ENCODE measurements at places on chromosomes 6 and 20. TPM values are rescaled to one million over a fixed set of nuclear protein-coding genes. Genes with fewer than 3 reads are reported as not detected.

PACRG gene
- 5.5 TPM for total RNA-seq

CD2AP gene
- 38.1 TPM for total RNA-seq

PGC gene
- 947 TPM for total RNA-seq

ECT2L gene
- 3.9 TPM for total RNA-seq

FILIP1 gene
- total RNA-seq: 17.4 TPM

GRCh38 chr6:162251257-162251656, 476.3 kb downstream of the PRKN start:
- H3K27me3 ChIP-seq: no peaks in the 10 kb centered on the region
- H3K27ac ChIP-seq: no peak overlapping the region
- H3K4me1 ChIP-seq: no peaks in the 10 kb centered on the region
- H3K4me3 ChIP-seq: no peak overlapping the region
- no peak for DNase-seq

DNA sequence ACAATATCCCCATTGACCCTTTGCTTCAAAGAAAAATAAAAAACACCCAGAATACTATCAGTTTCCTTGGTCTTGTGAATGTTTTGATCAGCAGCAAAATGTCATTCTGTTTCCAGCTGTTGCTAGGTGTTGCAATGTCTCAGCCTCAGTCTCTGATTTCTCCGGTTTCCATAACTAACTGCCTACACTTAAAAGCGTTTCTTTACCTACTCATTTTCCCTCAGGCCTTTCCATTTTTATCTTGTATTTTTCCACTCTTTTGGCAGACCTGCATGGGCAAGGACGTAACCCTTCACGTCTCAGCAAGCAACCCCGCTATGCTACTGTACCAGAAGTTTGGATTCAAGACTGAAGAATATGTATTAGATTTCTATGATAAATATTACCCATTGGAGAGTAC, 49.4 kb downstream of the KAT14 start:
- H3K36me3 ChIP-seq: peaks cover 71% of the 10 kb centered on the region
- no peak overlapping the region for H3K27ac ChIP-seq
- no peaks in the 10 kb centered on the region for H3K27me3 ChIP-seq
- DNase-seq: no peak

- H3K27ac ChIP-seq: peak overlapping the region; percentile 15
- no peaks in the 10 kb centered on the region for H3K36me3 ChIP-seq
- peaks cover 25% of the 10 kb centered on the region for H3K4me1 ChIP-seq
- no peaks in the 10 kb centered on the region for H3K27me3 ChIP-seq
- DNase-seq: no peak
These were observed 213.7 kb upstream of the CITED2 start for GRCh38 chr6:139588076-139588639.

DNA sequence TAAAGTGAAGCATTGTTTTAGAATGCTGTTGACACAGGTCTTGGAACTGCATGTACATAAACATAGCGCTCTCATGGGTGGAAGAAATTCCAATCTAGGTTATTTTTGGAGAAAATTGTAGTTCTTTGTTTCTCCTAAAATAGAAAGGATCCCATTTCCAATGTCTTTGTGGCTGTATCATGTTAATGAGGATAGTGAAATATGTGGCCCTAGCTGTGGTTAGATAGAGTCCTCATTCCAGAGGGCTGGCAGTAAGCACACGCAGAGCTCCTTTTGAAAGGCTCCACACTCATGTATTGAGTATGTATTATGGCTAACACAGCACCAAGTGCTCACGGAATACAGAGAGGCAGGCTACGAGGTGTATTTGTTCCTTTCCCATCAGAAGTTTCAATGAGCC, 60.9 kb downstream of the SNRNP48 start:
- no peaks in the 10 kb centered on the region for H3K4me1 ChIP-seq
- no peak for DNase-seq
- no peak overlapping the region for H3K4me3 ChIP-seq
- H3K36me3 ChIP-seq: no peaks in the 10 kb centered on the region
- H3K27me3 ChIP-seq: peaks cover 6% of the 10 kb centered on the region
- H3K27ac ChIP-seq: no peak overlapping the region

DNA sequence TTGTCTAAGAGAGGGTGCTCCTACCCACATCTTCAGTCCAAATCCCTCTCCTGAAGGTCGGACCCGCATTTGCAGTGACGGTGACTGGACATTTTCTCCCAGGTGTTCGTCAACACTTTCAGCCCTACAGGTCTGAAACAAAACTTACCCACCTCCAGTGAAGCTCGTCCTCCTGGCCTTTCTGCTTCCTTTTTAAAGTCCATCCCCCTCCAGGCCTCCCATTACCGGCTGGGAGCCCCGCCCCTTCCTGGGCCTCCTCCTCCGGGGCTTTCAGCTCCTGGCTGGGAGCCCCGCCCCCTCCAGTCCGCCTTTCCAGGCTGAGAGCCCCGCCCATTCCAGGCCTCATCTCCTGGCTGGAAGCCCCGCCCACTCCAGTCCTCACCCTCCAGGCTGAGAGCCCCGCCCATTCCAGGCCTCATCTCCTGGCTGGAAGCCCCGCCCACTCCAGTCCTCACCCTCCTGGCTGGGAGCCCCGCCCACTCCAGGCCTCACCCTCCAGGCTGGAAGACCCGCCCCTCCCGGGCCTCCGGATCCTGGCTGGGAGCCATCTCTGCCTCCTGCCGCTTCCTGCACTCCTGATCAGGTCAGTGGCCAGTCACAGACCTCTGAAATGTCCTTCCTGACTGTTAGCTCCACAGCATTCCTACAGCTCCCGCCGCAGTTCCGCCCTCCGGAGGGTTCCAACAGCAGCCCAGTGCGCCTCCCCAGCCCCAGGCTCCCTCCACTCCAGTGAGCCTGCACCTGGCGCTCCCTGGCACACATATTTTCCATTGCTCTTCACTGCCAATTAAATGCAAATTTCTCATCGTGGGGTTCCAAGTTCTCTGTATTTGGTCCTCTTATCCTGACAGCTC, 98.5 kb downstream of the LY86 start:
- H3K4me3 ChIP-seq: peak overlapping the region; percentile 25
- H3K27ac ChIP-seq: peak overlapping the region; percentile 74
- peak; percentile 98 for DNase-seq

GRCh38 chr6:45642331-45643125, 264.8 kb upstream of the SUPT3H start:
- H3K36me3 ChIP-seq: no peaks in the 10 kb centered on the region
- DNase-seq: no peak
- no peak overlapping the region for H3K4me3 ChIP-seq
- no peak overlapping the region for H3K27ac ChIP-seq
- peaks cover 3% of the 10 kb centered on the region for H3K27me3 ChIP-seq
- H3K4me1 ChIP-seq: no peaks in the 10 kb centered on the region

DNA sequence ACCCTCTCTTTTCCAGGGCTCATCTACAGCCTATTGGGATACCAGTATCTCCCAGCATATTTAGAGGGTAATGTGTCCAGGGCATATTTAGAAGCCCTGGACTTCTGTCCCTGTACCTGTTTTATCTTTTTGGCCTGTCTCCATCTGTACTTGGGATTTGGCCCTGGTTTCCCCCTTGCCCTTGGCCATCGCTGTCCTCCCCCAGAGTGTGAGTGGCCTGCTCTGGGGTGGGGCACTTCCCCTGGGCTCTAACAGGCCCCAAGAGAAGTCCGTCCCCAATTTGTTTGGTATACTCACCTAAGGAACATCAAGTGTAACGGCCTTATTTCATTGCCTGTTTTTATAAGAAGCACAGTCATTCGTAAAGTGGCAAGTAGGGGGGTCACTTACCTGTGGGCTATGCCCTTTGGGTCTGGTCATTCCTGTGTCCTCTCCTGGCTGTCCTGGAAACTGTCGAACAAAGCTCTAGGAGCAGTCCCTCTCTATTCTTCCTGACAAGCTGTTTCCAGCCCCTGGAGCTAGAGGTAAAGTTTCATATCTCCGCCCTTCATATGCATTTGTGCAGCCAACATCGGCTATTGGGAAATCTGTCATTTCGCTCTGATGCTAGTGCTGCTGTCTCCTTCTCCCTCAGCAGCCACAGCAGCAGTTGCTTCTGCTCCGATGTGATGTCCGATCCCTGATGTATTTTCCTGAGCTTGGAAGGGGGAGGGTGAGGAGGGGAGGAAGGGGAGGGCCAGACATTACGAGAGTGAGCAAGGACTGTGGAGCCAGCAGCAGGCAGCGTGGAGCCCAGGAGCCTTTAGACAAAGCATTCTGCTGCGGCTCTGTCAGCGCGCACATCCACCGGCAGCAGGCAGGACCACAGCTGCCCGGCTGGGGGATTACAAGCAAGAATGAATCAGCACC, 83.4 kb downstream of the TCP11 start:
- H3K4me3 ChIP-seq: no peak overlapping the region
- H3K27me3 ChIP-seq: no peaks in the 10 kb centered on the region
- H3K27ac ChIP-seq: peak overlapping the region; percentile 11
- no peak for DNase-seq
- H3K36me3 ChIP-seq: peaks cover 91% of the 10 kb centered on the region

GRCh38 chr20:12318043-12318442, 400.4 kb downstream of the BTBD3 start:
- H3K27ac ChIP-seq: no peak overlapping the region
- H3K4me3 ChIP-seq: no peak overlapping the region
- H3K36me3 ChIP-seq: no peaks in the 10 kb centered on the region
- DNase-seq: no peak
- H3K27me3 ChIP-seq: no peaks in the 10 kb centered on the region
- H3K4me1 ChIP-seq: no peaks in the 10 kb centered on the region

GRCh38 chr20:10498200-10498599, 63.1 kb downstream of the SLX4IP start:
- H3K27me3 ChIP-seq: no peaks in the 10 kb centered on the region
- no peak overlapping the region for H3K4me3 ChIP-seq
- DNase-seq: no peak
- no peaks in the 10 kb centered on the region for H3K36me3 ChIP-seq
- peaks cover 15% of the 10 kb centered on the region for H3K4me1 ChIP-seq

DNA sequence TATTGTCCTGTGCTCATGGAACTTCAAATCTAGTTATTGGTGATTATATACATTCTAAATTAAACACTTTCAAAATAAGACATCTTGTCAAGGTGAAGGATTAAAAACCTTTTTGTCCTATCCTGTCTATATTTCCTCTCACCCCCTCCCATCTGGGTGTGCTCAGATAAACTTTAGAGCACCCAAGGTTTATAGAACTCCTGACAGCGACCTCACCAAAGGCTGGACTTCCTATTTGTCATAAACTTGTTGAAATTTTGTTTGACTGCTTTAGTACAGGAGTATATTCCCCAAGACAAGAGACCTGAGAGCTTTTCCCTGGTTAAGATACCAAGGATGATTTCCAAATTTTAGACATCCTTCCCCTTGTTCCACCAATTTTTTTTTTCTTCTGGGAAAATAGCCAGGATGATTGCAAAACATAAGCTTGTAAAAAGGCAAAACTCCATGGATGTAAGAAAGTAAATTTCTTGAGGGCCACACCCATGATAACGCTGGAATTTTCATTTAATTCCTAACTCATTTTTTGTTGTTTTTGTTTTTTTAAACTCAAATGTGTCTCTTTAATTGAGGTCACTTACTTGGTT, 33.0 kb downstream of the CARMIL1 start:
- no peak for DNase-seq
- H3K27ac ChIP-seq: no peak overlapping the region
- H3K27me3 ChIP-seq: no peaks in the 10 kb centered on the region

DNA sequence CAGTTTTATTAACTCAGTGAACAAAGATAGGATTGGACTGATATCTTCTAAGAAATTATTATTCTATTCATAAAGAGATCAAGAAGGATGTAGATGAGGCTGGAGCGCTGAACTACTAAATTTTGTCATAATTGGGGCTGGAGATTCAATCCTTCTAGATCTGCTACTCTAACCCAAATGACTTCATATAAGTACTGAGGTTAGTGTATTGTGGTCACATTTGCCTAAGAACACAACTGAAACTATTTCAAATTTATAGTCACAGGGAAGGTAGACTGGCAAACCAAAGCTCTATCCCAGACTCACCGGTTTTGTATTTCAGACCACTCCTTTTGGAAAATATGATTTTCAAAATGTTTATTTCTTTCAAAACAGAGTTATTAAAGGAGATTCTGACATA, 96.7 kb downstream of the BMP5 start:
- H3K4me3 ChIP-seq: no peak overlapping the region
- H3K27me3 ChIP-seq: no peaks in the 10 kb centered on the region
- H3K4me1 ChIP-seq: peaks cover 7% of the 10 kb centered on the region
- no peak overlapping the region for H3K27ac ChIP-seq
- no peak for DNase-seq

- H3K27me3 ChIP-seq: no peaks in the 10 kb centered on the region
- H3K4me3 ChIP-seq: no peak overlapping the region
- H3K36me3 ChIP-seq: no peaks in the 10 kb centered on the region
- no peak for DNase-seq
These were observed 1355.1 kb upstream of the CITED2 start for GRCh38 chr6:140729521-140729920.
